ENCODE measurements at places on chromosomes 12 and 14.

DNA sequence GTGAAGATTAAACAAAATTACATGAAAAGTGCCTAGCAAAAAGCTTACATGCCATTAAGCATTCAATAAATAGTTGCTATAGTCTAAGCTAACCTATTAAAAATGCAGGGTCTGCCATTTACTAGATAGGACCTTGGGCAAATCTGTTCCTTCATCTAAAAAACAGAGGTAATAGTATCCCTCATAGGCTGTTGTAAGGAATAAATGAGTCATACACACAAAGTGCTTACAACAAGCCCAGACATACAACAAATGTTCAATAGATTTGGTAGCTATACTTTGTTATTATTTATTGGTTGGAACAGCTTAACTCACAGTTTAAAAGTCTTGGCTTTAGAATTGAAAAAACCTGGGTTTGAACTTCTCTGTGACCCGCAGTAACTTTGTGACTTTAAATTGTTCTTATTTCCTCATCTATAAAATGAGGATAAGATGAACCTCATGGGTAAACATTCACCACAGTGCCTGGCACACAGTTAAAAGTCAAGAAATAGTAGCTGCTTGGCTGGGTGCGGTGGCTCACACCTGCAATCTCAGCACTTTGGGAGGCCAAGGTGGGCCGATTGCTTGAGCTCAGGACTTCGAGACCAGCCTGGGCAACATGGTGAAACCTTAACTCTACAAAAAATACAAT is 24.7 kb downstream of the HEATR5A start:
- no peak for DNase-seq

DNA sequence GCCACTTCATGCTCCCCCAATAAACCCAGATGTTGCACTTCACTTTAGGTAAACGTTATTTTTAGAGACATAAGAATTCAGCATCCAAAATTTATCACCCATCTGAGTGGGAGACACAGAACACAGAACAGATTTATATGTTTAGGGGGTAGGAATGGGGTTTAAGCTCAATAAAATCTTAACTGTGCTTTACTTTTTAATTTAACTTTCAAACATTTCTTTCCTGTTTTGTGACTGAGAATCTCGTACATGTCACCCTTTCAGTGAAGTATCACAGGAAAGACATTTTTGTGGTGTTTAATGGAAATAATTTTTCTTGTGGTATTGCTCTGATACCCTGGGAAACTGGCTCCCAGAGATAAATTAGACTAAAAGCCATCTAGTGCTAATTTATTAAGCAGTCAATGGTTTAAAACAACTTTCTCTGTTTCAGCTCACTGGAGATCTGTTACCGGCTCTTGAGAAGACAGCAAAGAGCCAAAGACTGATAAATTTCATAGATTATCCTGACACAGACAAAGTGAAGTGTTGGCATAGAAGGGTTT is 148.0 kb upstream of the BMP4 start:
- no peak for DNase-seq

- peak; percentile 96 for DNase-seq
Observed at GRCh38 chr12:111409780-111410430, 4.2 kb downstream of the SH2B3 start.

- DNase-seq, result no peak
Observed at GRCh38 chr14:75323571-75323970, 44.9 kb downstream of the FOS start.

- no peak for DNase-seq
Observed at GRCh38 chr12:131644481-131644880, 66.4 kb upstream of the SFSWAP start.

DNA sequence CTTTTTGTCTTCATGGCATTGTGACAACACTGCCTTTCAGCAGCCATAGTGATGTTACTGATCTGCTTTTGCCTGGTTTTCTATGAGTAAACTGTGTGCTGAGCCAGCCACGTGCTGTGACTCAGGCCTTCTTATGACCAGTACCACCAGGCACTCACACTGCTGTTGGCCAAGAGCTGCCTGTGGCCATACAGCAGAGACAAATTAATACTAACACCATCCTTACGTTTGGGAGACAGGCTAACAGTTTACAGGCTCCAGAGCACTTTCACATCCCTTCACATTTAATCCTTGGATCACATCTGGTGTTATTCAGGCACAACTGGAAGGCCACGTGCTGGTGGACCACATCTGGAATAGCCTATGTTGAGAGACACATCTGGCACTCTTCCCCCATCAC is 377.9 kb downstream of the CCDC91 start:
- peak; percentile 88 for DNase-seq

- DNase-seq, result no peak
Observed at GRCh38 chr14:57607086-57607485, 113.4 kb upstream of the CCDC198 start.

DNA sequence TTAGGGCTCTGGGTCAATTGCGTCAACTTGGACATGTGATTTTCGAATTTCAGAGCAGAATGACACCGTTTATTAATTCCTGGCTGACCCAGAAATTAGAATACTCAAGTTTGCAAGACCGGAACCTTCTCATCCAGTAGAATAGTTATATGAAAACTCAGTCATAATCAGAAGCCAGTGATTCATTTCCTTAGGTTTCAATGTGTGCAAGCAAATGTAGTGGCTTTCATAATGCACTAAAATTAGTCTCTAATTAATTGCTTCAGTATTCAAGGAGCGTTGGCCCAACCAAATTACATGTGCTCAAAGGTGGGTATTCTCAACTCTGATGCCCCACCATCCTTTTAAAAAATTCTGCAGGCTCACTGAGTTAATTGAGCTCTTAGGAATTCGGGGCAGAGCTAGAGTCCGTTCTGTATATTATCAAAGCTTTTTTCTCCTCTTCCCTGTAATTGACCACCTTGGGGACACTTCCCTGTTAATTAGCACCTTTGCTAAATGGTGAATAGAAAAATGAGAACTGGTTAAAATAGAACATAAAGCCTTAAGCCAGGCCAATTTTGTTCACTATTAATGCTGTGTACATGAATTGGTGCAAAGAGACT is 55.4 kb downstream of the DAO start:
- no peak for DNase-seq

DNA sequence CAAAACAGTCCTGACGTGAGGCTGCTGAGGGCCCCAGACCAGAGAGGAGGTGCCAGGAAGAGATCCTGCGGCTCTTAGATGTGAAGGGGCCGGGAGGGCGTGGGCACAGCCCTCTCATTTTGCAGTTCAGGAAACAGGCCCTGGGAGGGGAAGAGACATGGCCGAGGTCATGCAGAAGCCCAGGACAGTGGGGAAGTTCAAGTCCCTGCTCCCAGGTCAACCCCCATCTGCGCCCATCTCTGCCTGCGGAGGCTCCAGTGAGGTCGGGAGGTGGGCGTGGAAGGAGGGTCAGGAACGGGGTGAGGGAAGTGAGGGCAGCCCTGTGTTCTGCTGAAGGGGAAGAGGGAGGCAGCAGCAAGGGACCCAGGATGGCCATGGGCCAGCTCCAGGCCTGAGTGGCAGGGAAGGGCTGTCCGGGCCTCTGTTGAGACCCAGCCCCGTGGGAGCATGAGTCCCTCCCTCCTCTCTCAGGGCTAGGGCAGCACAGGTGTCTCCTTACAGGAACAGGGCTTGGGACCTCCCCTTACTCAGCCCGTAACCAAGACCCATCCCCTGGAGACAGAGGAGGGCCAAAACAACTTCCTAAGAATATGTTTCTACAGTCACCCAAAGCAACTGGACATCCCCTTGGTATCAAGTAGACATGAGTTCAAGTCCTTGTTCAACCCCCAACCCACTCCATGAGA is 90.8 kb downstream of the LGMN start:
- DNase-seq, result no peak

DNA sequence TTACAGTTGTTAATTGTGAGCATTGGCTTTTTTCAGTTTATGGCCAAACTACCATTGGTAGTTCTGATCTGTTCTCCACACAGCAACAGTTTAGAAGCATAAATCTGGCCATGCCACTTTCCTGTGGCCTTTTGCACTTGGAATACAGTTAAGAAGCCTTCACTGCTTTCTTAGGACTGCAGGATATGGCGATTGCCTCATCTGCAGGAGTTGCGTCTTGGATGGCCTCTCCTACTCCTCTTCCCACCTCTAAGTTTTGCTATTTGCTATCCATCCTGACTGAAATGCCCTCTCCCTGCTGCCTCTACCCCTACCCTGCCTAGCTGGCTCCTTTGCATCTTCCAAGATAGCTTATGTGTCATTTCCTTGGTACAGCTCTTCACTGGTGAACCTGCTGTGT is 12.8 kb upstream of the BMAL2 start:
- no peak for DNase-seq

DNA sequence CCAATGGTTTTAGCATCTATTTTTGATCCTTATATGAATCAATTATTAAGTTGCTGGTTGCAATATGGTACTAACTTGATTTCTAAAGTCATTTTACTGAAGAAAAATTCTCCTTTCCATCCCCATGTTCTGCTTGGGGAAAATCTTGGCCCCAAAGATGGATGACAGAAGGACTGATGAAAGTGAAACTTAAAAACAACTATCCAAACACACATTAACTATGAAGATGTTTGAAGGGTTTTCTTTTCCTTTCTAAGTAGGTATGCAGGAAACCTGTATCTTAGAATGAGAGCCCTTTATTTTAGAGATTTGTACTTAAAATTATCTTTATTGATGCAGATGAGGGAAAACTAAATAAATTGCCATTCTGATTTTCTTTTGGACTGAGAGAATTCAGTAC is 5.9 kb downstream of the C12orf71 start:
- DNase-seq, result no peak

- no peak for DNase-seq
Observed at GRCh38 chr14:64808449-64808848, 71.3 kb downstream of the SPTB start.

DNA sequence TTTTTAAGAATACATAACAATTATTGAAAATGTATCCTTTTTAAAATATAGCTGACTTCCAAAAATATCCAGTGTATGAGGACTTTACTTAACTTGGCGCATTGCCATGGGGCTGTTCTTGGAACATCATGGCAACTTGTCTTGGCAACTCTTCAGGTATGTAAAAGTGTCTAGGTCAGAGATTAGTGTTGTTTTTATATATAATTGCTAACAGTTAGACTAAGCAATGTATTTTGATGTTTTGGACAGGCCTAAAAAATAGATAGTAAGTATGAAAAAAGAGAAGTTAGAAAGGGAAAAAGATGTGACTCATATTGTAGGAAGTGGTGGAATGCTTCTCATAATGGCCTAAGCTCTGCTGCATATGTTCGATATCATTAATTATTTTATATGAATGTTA is 70.9 kb downstream of the MON2 start:
- peak; percentile 74 for DNase-seq

DNA sequence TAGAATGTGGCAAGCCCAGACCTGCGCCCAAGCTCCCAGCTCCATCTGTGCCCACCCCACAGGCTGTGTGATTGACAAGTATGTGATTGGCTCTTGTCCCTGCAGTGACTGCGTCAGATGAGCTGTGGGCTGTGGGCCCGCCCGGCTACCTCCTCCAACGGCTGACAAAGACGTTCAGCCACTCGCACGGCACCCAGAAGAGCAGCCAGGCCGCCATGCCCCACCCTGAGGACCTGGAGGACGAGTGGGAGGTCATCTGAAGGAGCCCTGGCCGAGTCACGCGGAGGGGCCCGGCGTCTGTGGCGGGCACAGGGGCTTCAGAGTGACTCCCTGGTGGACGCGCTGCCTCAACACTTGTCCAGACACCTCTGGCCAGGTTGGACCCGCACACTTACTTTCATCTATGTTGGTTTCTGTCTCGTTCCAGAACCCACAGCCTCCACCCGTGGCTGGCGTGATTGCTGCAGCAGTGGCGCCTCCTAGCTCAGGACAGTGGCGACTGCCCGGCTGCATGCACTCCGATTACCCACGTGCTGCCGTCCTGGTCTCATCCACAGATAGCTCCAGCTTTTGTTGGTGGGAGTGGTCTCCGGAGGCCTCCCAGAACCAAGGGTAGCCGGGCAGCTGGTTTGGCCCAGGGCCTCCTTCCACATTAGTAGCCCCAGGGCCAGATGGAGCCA is 11.4 kb downstream of the ANKRD9 start:
- DNase-seq, result no peak

DNA sequence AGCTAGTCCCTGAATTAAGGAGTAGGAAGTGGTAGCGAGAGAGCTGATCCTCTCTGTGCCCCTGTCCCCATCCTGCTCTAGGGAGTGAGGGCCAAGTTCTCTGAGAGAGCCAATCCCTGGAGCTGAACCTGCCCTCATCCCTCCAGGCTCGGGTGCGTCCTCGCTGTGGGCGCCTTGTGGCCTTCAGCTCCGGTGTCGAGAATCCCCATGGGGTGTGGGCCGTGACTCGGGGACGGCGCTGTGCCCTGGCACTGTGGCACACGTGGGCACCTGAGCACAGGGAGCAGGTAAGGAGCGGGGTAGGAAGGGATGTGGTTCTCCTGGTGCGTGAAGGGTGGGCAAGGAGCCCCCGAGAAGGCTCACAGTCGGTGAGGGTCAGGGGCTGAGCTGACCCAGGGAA is 1.9 kb upstream of the GNB3 start:
- DNase-seq, result no peak

DNA sequence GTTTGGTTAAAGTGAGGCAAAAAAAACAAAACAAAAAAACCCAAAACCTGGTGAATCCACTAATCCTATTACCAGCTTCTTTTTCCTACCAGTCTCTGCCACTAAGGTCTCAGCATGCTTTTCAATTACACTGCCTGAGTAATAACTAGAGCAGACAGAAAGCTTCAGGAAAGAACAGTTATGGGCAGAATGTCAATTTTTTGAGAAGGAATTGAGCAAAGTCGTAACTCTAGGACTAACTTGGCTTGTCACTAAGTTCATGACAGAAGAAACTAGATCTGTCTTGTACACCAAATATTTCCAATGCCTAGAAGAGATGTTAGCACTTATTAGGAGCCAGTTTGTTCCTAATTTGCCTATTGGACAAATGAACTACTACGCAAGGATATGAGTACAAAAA is 148.8 kb upstream of the CNOT2 start:
- no peak for DNase-seq

DNA sequence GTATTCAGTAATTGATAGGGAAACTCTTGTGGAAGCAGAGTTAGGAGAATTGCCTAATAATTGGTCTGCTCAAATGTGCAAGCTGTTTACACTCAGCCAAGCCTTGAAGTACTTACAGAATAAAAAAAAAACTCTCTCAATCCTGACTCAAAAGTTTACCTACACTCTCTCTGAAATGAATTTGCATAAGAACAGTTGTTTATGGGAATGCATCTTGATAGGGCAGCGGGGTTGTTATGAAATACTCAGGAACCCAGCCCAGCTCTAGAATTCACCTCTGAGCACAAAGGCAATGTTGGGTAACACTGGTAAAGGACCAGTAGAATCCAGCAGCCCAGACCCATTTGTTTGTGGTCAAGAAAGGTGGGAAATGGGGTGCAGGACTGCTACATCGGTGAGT is 267.0 kb downstream of the CPNE8 start:
- DNase-seq, result no peak
